AG20443 (cell line): ENCODE measurements at places on chromosomes 13 and 19.
A peak's percentile ranks its signal among the peaks of the same experiment; 100 is the strongest.

DNA sequence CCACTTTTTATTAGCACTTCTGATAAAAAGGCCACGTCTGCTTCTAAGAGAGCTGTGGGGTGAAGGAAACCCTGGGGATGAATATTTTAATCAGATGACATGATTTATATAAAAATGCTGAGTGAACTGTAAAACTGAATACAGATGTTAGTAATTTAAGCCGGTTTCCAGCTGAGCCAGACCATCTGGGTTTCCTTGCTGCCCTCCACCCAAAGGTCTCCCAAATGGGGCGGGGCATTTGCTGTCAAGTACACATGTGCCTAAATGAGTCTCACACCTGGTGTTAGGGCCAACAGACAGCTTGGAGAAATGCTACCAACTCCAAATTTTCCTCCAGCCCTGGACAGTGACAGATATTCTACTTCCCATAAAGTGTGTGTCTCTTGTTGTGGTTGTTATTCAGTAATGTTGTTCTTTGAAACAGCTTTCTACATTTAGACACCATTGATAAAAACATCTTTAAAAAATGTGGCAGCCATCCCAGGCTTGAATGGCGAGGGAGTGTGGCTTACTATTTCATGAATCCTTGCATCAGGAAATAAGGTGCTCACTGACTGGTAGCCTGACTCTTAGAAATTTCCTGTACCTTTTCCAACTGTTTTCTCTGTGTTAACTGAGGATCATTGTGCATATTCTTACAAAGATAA lies 350.4 kb downstream of the MTUS2 start:
- no peak for DNase-seq

DNA sequence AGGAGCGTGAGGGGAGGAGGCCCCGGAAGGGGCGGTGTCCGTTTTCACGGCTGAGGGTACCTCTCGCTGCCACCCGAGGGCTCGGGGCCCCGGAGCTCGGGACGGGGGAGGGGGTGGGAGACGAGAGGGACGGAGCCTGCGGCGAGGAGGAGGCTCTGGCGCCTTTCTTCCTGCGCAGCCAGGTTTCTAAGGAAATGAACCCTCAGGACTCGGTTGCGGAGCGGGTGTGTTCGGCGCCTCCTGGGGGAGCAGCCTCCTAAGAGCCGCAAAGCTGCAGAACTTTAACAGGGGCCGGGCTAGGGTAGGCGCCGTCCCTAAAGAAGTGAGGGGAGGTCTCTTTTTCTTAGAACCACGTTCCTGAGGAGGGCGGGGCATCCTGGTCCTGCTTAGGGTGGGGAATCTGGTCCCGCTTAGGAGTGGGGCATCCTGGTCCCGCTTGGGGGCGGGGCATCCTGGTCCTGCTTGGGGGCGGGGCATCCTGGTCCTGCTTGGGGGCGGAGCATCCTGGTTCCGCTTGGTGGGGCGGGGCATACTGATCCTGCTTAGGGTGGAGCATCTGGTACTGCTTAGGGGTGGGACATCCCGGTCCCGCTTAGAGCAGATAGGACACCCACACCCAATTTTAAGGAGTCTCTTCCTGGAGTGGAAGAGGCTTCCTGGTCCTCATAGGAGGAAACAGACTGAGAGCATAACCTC lies 6.2 kb downstream of the SYT5 start:
- DNase-seq = peak; percentile 95

GRCh38 chr19:17778251-17778967 lies 16.5 kb upstream of the B3GNT3 start:
- peak; percentile 70 for DNase-seq

DNA sequence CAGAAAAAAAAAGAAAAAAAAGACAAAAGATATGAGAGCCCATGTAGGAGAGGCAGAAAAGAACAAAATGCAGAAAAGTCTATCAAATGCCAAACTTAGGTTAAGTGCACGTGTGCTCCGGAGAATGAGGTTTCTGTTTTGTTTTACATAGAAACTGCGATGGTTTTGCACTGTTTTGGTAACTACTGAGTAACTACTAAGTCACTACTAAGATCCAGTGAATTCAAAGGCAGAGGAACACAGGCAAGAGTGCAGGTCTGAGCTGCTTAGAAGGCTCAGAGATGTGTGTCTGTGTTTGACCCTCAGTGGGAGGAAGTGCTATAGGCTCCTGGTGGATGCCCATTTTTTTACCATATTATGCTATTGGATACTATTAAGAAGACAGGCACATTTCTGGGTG lies 299.3 kb downstream of the NDFIP2 start:
- peak; percentile 43 for DNase-seq

DNA sequence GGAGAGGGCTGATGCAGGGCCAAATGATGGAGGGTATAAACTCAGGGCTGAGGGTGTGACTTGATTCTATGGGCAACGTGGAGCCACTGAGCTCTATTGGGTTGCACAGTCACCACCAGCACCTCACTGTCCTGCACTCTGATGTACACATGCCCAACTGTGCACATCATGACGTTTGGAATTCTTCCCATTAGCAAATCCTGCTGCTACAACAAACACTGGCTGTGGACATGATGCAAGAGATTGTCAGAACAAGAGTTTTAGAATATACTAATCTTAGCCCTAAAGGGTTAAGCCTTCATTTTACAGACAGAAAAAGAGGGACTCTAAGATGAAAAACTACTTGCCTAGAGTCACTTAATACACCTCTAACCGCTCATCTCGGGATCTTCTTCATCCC lies 2.4 kb upstream of the TTYH1 start:
- DNase-seq = no peak

DNA sequence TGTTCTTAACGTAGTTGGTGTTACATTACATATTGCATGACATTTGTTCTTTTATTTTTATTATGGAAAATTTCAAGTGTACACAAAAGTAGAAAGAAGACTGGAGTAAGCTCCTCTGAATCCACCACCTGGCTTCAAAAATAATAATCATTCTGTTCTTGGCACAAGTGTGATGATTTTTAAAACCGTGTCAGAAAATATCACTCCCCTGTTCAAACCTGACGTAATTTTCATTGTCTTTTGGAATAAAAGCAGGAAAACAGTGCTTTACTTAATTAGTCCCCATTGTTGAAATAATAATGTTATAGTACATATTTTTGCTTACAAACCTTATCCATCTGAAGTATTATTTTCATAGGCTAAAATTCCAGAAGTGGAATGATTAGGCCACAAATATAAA lies 41.3 kb upstream of the SCEL start:
- DNase-seq = no peak

- no peak for DNase-seq
Measured at GRCh38 chr19:55777528-55777927, 8.6 kb downstream of the RFPL4AL1 start.

DNA sequence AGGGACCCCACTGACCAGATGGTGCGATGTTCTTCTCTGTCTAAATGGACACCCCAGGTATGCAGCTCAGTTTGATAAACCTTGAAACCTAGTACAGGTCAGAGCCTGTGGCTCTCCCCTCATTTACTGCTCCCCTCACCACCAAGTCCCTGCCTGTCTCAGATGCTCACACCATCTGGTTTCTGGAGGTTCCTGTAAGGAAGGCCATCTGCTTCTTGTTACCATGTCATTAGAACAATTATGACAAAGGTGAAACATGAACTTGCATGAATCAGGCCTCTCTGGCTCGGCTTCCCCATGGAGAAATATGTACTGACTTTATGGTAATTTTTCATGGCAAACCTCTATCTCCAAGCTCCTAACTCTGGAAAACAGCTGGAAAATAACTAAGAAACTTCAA lies 965.7 kb downstream of the UQCRFS1 start:
- no peak for DNase-seq

- DNase-seq = peak; percentile 92
Measured at GRCh38 chr19:50358483-50359327, 6.7 kb downstream of the NAPSA start.

DNA sequence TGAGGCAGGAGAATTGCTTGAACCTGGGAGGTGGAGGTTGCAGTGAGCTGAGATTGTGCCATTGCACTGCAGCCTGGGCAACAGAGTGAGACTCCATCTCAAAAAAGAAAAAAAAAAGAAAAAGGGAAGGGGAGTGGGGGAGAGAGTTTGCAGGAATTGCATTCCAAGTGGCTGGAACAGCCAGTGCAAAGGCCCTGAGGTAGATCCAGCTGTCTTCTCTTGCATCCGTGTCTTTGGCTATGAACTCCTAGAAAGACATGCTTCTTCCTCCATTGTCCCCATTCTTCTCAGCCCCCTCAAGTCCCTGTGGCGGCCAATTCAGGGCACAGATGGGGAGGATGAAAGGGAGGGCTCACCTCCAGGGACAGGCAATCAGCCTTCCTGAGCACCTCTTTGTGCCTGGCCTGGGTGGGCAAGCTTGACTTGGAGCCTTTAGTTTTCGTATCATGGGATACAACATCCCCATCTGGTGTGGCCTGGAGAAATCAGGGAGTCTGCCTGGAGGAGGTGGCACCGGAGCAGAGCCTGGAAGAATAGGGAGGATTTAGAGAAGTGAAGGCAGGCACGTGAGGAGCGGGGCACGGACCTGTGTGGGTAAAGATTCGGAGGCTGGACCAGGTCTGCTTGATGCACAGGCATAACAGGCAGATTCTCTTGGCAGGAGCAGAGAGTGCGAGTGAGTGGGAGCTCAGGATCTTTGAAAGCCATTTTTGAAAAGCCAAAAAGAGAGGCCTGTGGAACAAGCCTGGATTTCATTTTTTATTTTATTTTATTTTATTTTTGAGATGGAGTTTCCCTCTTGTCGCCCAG lies 5.0 kb downstream of the ANKRD24 start:
- DNase-seq = no peak

- no peak for DNase-seq
Measured at GRCh38 chr13:87674247-87674738, 3.1 kb downstream of the SLITRK5 start.

GRCh38 chr13:73492811-73493210 lies 434.0 kb downstream of the KLF5 start:
- DNase-seq = no peak
